ENCODE measurements at places on chromosomes 6 and 20.
A peak's percentile ranks its signal among the peaks of the same experiment; 100 is the strongest.

DNA sequence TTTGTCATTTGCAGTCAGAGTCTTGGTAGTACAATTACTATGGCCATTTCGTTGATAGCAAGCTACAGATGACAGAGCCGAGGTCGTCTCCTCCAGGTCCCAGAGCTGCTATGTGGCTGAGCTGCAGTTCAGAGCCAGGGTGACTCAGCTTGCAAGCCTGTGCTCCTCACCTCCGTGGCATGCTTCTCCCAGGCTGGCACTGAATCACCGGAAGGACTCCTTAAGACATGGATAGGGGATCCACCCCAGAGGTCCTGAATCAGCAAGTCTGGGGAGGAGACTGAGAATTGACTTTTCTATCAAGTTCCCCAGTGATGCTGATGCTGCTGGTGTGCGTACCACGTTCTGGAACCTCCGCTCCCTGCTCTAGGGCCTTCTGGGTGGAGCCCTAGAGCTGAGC is 291.2 kb downstream of the CDH26 start:
- DNase-seq: no peak

GRCh38 chr6:109237077-109237985 is 142.0 kb downstream of the CEP57L1 start:
- no peak for DNase-seq

DNA sequence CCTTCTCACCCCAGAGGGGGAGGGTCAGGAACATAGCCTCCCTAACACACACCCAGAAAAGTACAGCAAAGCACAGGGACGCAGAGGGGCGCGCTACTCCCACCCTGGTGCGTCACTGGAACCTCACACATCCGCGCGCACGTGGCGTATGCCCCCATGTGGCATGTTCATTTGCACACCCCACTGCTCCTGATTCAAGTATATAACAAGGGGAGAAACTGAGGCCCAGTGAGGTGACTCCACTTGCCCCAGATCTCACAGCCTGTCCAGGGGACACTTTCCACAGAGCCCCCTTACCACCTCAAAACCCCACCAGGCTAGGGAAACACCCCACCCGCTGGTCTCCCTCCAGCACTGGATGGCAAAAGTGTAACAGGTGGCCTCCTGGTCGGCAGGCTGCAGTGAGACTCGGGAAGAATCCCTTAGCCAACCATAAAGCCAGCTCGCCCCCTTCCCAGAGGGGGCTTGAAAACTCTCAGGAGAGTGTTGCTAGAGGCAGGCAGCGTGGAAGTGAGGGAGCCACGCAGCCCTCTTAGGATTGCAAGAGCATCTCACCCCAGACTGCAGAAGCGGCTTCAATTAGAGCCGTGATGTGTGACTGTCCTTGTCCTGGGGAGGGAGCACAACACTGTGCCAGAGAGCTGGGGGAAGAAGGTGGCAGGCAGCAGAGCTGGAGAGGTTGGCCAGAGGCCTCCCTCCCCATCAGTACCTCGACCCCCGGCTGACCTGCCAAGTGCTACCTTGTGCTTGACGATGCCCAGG is at the start of gene GRM4:
Gene GRM4 (minus strand): TSS at position 67 of the 762 bp plus-strand sequence. CDS start 12,591 bp downstream, outside the sequence.
- no peak for DNase-seq

- DNase-seq: no peak
Measured at GRCh38 chr6:168699631-168700295, 258.8 kb downstream of the SMOC2 start.

- DNase-seq: no peak
Measured at GRCh38 chr20:52993076-52993475, 20.9 kb downstream of the TSHZ2 start.

GRCh38 chr20:10428008-10428407 is 6.0 kb downstream of the MKKS start:
- DNase-seq: no peak

DNA sequence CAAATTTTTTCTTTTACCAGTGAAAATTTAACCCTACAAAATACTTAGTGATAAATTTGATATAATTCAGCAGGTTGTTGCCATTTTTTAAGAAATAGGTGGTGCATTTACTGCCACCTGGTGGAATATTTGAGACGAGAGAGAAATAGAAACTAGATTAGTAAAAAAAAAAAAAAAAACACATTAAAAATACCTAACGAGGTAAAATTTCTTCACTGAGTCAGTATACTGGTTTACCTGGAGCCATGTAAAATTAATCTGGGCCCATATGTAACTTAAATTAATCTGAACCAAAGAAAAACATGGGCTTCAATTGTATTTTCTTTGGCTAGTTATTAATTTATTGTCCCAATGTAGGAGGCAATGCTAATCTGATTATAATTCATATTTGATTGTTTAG is 520.8 kb downstream of the EPM2A start:
- no peak for DNase-seq

- no peak for DNase-seq
Measured at GRCh38 chr6:33638556-33638955, 17.4 kb downstream of the ITPR3 start.

GRCh38 chr6:34373511-34373910 is 19.0 kb downstream of the NUDT3 start:
- no peak for DNase-seq

DNA sequence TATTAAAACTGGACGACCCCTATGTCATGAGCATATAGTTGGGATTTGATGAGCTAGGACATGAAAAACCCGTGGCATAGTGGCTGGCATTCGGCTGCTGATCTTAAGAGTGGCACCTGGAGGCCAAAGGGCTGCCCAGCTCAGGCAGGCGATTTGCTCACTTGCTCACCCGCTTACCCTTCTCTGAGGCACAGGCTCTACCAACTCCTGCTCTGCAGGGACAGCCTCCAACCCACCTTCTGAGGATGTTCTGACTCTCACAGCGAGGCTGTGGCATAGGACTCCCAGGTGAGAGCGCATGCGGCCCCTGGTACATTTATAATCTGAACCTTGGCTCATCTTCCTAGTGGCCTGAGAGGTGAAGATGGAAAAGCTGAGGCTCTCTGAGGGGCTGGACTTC is 995 bp downstream of the RSPO4 start:
- DNase-seq: no peak

DNA sequence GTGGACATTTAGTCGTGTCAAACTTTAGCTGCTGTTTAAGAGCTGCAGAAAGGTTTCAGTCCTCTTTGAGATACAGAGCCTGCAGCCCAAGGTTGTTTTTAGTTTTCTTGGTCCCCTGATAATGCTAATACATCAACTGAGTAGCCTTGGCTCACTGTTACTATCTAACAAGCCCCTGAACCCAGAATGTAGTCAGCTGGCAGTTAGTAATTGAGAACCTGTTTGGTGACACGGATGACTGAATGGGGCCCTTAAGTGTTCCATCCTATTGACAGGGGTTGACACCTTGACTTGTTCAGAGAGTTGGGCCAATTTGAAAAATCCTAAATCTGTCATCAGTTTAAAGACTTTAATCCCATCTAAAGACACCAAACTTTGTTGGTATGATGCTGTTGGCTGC is 2.8 kb downstream of the RTN4IP1 start:
- no peak for DNase-seq

- no peak for DNase-seq
Measured at GRCh38 chr6:98579941-98580340, 254.4 kb upstream of the POU3F2 start.

DNA sequence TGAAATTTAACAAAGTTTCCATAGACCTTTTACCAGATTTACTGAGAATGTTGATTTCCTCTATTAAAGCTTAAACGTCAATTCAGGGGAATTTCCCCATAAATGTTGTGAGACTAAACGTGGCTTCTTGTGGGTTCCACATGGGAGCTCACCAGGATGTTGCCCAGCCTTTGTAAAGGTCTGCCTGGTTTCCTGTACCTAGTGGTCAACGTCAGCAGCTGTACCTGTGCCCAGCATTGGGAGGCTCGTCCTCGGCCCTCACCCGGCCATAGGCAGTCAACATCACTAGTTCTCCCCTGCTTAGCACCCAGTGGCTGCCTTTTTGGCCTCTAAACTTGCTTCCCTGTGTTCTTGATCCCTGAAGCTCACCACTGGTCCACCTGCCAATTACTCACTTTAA is 22.1 kb upstream of the CD83 start:
- no peak for DNase-seq

DNA sequence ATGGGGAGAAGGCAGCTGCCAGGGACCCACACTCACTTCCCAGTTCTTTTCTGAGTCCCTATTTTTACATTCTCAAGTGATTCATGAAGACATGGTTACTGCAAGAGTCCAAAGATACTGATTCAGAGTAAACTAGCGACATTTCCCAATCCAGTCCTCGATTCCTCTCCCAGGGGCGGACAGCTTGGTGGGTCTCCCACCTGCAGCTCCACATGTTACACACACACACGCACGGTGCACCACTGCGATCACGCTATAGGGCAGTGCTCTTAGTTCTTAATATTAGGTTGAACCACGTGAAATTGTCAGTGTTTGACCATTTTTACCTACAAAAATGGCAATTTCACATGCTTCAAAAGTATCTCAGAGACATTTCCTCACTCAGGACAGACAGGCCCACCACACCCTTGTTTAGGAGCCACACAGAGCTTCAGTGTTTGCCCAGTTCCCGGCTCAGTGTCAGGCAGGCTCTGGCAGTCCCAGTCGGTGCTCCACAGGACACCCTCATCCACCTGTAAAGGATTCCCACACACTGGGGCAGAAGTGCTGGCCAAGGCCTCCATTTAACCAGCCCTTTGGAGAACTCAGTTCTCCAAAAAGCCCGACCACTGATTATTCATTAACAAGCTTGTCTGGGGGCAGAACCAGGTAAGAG is 51.8 kb downstream of the RRBP1 start:
- DNase-seq: no peak

DNA sequence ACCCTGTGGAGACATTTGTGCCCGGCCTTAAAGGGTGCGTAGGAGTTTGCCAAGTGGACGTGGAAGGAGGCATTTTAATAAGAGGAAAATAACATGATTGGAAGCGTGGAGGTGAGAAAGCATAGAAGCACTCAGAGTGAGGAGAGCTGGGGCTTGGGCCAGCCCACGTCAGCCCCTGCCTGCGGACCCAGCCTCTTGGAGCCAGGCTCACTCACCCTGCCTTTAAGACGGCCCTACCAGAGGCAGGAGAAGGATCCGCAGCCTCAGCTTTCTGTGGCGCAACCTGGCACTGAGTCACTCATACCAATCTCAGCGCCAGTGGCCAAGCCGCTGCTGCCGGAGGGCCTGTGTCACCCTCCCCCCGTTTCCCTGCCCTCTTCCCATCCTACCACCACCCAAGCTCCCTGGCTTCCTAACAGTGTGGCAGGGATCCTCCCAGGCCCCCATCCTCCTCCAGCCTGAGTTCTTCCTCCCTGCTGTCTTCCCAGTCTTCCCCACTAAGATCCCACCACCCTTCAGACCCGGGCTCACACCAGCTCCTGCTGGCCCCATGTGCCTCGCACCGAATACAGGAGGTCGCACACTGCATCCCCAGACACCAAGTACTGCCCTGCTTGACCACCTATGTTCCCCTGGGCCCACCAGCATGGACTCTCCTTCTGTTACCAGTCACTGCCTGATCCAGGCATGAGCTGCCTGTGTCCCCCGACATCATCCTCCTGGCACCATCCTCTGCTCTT is 285.2 kb downstream of the UST start:
- DNase-seq: peak; percentile 28

All from stimulated activated CD4-positive, alpha-beta T cell treated with anti-CD3 and anti-CD28 coated beads, Interleukin-1b, Interleukin-23, amount 100 ng/mL, for 24 hours (primary cell).